ENCODE measurements at places on chromosomes 2 and 18.

DNA sequence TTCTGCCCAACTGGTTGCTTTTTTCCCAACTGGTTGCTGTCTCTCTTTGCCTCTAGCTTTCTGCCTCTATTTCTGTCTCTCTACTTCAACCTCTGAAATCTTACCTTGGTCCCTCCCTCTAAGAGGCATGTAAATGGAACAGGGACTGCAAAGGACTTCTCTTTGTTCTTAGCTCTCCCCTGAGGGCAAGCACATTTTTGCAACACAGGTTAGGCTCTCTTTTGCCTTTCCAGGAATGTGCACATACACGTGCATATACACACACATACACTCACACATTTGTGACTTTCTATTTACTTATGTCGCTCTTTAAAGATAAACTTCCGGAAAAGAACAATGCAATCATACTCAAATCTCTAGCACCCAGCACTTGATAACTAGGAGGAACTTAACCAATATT lies 262.6 kb upstream of the DDX18 start:
- DNase-seq, result no peak

GRCh38 chr2:238263204-238264071 lies 23.6 kb upstream of the HES6 start:
- peak; percentile 92 for DNase-seq

- DNase-seq, result peak; percentile 78
Measured at GRCh38 chr2:152715854-152716428, 1.3 kb downstream of the PRPF40A start.

DNA sequence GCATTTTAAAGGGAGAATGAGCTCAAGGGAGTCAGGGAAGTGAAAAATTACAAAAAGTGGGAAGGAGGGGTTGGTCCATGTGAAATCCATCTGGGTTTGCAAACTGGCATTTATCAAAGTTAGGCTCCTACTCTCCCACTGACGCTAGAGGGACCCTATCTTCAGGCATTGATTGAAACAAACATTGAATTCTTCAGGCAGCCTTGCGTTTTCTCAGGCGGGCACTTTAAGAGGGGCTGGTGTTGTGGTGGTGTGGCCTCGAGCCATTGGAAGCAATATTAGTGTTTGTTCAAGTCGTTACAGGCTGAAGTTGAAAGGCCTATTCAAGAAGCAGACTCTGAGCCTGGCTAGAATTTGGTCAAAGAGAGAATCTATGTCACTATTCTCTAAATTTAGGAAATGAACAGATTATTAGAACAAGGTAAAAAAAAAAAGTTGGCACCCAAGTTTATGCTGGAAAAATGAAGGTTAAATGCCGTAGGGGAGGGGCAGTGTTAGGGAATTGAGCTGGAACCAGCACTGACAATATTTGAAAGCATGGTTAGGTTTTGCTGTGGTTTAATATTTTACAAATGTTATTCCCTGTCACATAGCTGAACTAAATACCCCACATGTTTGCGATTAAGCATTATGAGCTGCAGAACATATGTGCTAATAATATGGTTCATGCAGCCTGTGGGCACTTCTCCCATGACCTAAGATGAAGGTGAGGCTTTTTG lies 36.8 kb downstream of the STON1 start:
- DNase-seq, result no peak

- DNase-seq, result no peak
Measured at GRCh38 chr2:204665207-204665606, 119.9 kb downstream of the PARD3B start.

- peak; percentile 50 for DNase-seq
Measured at GRCh38 chr2:27133195-27133875, 1.1 kb downstream of the PREB start.

GRCh38 chr18:4960578-4960977 lies 236.5 kb downstream of the AKAIN1 start:
- no peak for DNase-seq

GRCh38 chr2:56334622-56335021 lies 150.8 kb downstream of the CCDC85A start:
- DNase-seq, result no peak

DNA sequence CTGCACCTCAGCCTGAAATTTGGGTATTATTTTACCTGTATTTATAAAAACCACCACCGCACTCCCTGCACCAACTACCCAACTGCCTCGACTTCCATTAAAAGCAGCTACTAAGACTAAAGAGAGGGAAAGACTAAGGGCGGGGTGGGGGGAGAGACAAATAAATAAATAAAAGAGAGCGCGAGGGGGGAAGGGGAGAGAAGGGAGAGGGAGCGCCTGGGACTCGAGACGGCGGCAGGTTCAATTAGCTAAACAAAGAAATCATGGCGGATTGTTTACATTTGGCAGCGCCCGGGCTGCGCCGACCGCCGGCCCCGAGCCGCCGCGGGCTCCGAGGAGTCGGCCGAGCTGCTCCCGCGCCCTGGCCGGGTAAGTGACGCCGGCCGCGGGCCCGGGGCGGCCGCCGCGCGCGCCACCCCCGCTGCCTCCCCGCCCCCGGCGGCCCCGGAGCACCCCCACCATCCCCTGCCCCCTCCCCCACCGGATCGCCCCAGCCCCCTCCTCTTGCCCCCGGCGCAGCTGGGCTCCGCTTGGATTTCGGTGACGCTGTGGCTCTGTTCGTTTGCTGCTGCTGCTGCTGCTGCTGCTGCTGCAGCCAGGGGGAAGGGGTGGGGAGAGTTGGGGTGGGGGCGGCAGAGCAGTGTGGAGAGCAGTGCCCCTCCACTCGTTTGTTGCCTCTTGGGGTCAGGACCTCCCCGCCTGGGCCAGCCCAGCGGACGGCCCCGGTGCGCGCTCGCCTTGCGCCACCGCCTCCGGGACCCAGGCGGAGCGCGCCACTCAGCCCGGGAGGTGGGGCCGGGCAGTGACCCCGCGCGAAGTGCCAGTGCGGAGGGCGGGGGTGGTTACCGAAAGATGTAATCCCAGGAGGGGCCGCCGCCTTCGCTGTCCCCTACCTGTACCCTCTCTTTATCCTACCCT lies 187.2 kb upstream of the FANCL start:
- peak; percentile 26 for DNase-seq

- DNase-seq, result no peak
Measured at GRCh38 chr2:186059096-186059495, 320.5 kb downstream of the FSIP2 start.

GRCh38 chr2:96369186-96369585 lies 33.6 kb downstream of the NCAPH start:
- DNase-seq, result no peak

- no peak for DNase-seq
Measured at GRCh38 chr2:211306929-211307328, 750.5 kb downstream of the CPS1 start.

- DNase-seq, result peak; percentile 83
Measured at GRCh38 chr18:741931-742512, 29.6 kb upstream of the ENOSF1 start.

DNA sequence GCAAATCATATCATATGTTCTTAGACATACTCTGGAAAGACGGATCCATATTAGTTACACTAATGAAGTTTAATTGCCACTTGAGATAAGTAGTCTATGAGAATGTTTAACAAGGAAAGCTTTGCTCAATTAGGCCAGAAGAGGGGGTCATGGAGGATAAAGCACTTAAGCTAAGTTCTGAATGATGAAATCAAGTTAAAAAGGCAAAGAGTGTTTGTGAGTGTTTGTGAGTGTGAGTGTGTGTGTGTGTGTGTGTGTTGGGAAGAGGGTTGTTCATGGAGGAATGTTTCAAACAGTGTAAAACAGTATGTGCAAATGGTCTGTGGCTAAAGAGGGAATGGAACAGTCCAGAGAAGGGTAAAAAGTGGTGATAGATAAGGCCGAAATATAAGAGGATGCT lies 360.9 kb downstream of the ERBB4 start:
- DNase-seq, result no peak

Measured in erythroblast (primary cell).